ENCODE measurements at places on chromosomes 5 and 9.

- DNase-seq: no peak
Observed at GRCh38 chr5:149410721-149411432, 31.8 kb upstream of the IL17B start.

DNA sequence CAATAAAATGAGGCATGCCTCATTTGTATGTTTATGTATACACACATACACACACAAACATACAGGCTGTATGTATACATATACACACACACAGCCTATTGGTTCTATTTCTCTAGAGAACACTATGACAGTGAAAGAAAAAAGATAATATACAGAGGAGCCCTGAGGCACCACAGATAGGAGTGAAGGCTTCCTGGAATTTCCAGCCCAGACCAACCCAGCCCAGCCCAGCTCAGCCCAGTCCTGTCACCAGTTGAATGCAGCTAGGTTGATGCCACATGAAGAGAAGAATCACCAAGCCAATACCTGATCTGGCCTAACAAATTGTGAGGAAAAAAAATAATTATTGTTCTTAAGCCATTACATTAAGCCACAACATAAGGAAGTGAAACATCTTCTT lies 126.9 kb upstream of the PDE4D start:
- DNase-seq: no peak

DNA sequence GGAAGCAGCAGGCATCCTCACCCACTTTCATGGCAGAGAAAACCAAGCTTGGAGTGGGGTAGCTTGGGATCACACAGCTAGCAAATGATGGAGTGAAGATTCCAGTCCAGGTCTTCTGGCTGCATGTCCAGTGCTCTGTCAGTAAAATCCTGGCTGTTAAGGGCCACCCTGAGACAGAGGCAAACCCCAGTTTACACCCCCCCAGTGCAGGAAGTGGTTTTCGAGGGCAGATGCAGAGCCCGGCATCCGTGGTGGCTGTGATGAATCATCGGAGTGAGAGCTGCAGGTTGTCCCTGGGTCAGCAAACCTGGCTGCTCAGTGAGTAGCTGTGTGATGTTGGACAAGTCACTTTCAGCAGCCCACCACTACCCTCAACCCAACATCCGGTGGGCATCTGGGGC lies 115.4 kb downstream of the RGS3 start:
- peak; percentile 65 for DNase-seq

DNA sequence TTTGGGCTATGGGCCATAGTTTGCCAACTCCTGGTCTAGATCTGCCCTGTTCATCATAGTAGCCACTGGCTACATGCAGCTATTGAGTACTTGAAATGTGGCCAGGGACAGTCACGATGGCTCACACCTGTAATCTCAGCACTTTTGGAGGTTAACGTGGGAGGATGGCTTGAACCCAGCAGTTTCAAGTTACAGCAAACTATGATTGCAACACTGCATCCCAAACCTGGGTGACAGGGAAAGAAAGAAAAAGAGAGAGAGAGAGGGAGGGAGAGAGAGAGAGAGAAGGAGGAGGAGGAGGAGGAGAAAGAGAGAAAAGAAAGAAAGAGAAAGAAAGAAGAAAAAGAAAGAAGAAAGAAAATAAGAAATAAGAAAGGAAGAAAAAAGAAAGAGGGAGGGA lies 5.1 kb upstream of the GMCL2 start:
- DNase-seq: no peak

DNA sequence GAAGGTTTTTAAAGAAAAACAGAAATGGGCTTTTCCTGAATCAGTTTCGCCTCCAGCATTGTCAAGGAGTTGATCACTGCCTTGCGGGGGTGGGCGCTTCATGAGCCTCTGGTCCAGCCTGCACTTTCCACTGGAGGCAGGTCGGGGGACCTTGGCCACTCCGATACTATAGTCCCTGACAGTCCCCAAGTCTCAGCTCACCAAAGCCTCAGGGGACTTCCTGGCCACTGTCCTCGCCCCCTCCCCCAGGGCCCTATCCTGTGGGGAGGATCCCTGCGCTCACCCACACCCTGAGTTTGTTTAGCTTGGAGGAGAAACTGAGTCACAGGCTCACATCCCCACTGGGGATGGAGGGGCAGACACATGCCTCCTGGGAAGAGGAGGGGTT lies 1.4 kb downstream of the SLC6A19 start:
- DNase-seq: no peak

GRCh38 chr5:76412511-76412910 lies 9.4 kb downstream of the IQGAP2 start:
- no peak for DNase-seq

GRCh38 chr5:110054240-110054639 lies 364.5 kb downstream of the MAN2A1 start:
- peak; percentile 3 for DNase-seq

GRCh38 chr9:84671586-84672521 lies 2.3 kb downstream of the NTRK2 start:
- no peak for DNase-seq

GRCh38 chr9:17807613-17808282 lies 228.9 kb downstream of the SH3GL2 start:
- no peak for DNase-seq

- DNase-seq: no peak
Observed at GRCh38 chr9:32742296-32742695, 41.0 kb upstream of the TMEM215 start.

GRCh38 chr5:154783774-154784460 lies 28.7 kb downstream of the LARP1 start:
- no peak for DNase-seq

- DNase-seq: no peak
Observed at GRCh38 chr9:35727676-35728040, 4.3 kb downstream of the TLN1 start.

DNA sequence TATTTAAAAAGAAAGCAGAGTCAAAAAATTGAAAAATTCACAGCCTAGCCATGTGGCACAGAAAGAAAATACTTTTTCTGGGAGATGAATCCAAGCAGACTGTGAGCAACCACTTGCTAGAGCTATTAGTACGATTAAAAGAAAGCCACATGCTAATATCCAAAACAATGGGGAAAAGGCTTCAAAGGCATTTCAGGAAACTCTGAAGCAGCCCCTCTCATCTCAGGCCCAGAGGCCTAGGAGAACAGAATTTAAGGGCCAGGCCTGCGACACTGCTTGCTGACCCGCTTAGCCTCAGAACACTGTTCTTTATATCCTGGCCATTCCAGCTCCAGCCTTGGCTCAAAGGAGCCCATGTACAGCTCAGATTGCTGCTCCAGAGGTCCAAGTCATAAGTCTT lies 1257.0 kb upstream of the CDH18 start:
- DNase-seq: no peak
